Stimulated activated CD4-positive, alpha-beta T cell treated with anti-CD3 and anti-CD28 coated beads, Interleukin-1b, Interleukin-23, amount 100 ng/mL, for 24 hours (primary cell): ENCODE measurements at places on chromosomes 7 and 10.

GRCh38 chr10:29151005-29151404 is 137.9 kb upstream of the LYZL1 start:
- DNase-seq, result no peak

GRCh38 chr10:1472178-1472958 is 265.0 kb downstream of the ADARB2 start:
- no peak for DNase-seq

- DNase-seq, result no peak
Measured at GRCh38 chr7:51335057-51335456, 18.4 kb upstream of the COBL start.

DNA sequence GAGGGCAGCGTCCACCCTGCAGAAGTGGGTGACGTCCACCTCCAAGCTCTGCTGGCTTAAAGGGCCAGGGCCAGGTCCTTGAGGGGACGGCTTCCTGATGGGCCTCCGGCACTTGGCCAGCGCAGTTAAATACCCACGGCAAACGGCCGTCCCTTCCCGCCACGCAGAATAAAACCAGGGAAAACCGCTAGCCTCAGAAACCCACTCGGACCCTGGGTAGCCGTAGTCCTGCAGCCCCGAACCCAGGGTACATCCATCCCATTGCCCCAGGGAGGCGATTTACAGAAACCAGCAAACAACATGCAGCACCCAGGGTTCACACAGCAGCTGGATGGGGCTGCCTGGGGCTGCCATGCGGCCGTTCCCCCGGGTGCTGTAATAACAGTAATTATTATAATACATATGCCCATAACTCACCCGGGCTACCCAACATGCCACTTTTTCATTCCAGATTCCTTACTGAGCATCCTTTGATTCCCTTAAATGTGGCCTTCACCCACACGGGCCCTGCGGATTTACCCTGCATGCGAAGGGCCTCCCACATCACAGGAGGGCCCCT is 81.5 kb upstream of the PDGFA start:
- DNase-seq, result no peak

- no peak for DNase-seq
Measured at GRCh38 chr7:2934984-2935740, 91.1 kb upstream of the GNA12 start.

- peak; percentile 39 for DNase-seq
Measured at GRCh38 chr10:43138757-43139241, 554 bp downstream of the CSGALNACT2 start.

DNA sequence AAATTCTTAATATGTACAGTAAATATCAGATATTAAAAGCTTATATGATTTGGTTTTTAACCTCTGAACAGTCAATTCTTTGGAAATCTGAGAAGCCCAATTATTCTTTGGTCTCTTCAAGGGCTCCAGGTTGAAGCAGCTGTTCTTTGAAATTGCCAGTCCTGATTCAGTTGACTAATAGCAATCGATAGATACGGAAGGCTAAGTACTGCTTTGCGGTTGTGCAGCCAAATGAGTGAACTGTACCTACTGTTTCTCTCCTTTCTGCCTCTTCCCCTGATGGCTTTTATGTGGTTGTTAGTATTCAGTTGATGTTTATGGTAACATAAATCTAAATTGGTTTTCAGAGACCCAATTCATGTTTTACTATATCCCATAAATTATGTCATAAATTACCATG is 103.1 kb upstream of the RPA3 start:
- DNase-seq, result no peak

DNA sequence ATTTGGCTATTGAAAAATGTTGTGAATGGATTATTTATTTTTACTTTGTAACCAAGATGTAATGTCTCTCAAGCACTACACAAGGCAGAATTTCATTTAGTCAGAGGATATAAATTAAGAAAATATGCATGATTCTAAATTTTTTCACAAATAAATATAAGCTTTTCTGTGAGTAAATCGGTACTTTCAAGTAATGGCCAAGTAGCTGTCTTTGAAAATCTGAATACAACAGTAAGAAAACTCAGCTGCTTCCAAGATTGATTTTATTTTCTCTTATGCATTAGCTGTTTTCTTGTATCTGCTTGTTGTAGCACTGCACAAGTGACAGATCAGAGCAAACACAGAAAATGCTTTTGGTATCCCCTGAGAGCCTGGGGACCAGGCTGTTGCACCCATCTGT is 998.5 kb upstream of the GHITM start:
- DNase-seq, result no peak

- no peak for DNase-seq
Measured at GRCh38 chr10:121698336-121698735, 100.1 kb upstream of the FGFR2 start.

DNA sequence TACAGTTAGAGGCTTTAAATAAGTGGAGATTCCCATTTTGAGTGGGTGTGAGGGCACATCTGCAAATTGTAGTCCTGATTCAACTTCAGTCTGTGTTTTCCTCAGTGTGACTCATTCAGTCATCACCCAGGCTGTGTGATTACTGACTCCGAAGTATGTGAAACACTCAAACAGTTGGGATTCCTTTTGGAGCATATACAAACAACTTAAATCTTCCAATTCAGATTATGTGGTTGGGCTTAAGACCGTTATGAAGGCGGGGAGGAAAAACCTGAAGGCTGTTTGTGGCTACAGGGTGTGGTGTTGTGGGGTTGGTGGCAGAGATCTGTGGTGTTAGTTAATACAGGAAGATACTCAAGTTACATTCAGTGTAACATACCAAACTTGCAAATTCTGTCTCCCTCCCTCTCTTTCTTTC is 259.7 kb upstream of the FERD3L start:
- no peak for DNase-seq

DNA sequence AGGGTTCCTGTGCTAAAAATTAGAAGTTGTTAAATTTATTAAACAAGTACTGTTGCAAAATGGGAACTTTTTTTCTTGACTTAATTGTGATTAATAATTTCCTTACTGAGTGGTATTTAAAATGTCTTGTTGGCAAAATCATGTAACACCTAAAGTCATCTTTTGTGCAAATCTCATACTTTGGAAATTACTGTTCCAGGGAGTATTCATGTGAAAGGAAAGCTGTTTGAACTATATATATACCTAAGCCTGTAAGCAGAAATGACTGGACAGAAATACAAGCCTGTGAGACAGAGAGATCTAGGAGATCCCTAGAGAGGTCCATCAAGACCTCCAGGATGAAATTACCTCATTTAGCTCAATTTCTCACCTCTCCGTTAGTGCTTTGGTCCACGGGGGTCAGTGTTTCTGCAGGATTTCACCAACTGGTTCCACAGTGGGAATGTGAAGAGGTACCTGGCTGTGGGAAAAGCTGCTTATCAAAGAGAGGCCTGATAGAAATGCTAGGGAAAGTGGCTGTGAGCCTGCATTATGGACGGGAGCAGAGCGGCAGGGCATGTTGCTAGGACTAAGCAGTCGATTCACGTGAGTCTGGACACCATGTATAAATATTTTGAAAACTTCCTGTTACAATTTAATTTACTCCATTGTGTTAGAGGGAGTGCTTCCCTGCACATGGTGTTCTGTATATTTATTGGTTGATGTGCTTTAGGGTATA is 7.9 kb downstream of the LUC7L2 start:
- no peak for DNase-seq

GRCh38 chr7:116717137-116717536 is 45.1 kb downstream of the MET start:
- no peak for DNase-seq

DNA sequence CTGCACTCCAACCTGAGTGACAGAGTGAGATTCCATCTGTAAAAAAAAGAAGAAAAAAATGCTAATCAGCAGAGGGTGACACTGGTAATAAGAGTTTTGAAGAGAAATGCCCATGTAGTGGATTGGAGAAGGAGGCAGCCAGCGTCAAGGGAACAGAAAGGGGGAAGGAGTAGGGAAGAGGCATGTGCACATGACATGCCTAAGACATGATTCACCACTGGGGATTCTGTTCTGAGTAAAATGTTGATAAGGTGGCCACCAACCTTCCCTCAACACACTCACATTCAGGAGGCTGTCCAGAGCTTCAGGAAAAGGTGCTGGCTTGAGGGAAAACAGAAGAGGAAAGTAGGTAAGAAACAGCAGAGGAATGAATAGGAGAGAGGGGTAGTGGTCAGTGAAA is 39.9 kb downstream of the AKR1D1 start:
- no peak for DNase-seq

- no peak for DNase-seq
Measured at GRCh38 chr7:39621261-39621660, 2.1 kb upstream of the RALA start.

GRCh38 chr10:78211561-78212051 is 177.9 kb downstream of the RPS24 start:
- DNase-seq, result no peak

- no peak for DNase-seq
Measured at GRCh38 chr7:136514776-136515175, 353.7 kb upstream of the CHRM2 start.

GRCh38 chr7:154868921-154869320 is 134.0 kb downstream of the PAXIP1 start:
- no peak for DNase-seq

DNA sequence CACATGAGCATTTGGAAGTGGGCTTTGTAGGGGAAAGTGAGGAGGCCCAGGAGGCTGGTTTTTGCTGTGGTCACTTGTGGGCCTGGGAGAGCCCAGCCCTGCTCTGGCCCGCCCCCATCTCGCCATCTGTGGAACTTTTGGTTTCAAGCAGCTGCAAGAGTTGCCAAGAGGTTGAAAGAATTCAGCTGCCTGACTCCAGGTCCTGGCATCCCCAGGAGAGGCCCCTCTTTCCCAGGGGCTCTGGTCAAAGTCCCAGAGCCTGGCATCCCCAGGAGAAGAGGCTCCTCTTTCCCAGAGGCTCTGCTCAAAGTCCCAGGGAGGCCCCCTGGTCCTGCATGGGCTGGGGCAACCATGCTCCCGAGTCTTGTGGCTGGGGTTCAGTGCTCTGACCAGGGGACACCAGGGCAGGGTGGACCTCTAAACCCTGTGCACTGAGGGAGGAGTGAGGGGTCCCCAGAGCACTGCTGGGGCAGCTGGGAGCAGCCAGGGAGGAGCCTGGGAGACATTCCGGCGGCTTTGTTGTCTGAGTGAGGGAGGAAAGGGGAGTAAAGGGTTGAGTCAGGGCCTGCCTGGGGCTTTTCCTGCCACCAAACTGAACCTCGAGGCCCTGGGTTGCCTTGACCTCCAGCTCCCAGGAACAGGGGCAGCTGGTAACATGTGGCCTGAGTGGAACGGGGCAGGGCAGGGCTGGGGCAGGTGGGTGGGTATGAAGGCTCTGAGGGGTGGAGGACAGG is 27.7 kb upstream of the CSGALNACT2 start:
- no peak for DNase-seq

DNA sequence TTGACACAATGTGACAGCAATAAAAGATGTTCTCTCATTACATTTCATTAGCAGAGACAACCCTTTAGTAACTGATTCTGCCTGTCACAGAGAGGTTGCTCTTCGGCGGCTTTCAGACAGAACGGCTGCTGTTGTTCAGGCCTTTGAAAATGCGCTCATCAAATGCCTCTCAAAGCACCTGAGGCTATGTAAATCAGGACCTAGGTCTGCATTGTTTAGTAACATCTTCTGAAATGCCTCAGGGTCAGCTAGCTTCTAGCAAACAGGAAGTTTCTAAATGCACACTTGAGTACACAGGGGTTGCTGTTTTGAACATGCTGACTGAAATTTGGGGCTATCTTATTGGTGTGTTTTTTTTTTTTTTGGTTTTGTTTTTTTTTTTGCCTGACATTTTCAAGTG is 143.3 kb upstream of the DKK1 start:
- no peak for DNase-seq

DNA sequence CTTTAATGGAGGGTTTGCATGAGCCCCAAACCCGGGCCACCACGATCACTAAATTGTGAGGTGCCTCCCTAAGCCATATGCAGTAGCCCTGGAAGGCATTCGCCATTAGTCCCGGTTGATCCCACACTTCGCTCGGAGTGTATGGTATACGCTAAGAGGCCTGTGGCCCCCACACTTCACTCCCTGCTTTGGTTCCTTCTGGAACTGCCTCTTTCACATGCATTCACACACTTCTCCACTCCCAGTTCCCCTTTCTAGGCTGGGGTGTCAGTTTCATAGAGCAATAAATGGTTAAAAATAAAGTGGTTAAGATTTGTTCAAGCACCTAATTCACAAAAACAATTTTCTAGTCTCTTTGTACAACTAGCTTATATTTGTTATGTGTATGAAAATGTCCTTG is 212.1 kb upstream of the KCND2 start:
- DNase-seq, result no peak

GRCh38 chr10:9608602-9609001 is 1409.1 kb upstream of the CELF2 start:
- no peak for DNase-seq

GRCh38 chr7:102450242-102450641 is 14.4 kb downstream of the ALKBH4 start:
- no peak for DNase-seq

DNA sequence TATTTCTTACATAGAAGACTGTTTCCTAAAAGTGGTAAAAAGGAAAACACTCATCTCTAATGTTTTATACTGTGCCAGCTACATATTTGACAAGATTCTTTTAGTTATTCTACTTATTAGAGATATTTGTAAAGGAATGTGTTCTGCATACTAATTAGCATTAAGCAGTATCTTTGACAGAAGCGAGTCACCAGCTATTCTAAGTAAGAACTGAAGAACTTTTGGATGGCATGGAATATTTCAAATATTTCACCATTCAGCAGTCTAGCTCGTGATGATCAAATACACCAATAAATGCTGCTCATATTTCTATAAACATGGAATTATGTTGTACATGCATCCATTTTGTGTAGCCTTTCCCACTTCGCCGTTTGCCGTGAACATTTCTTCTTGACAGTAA is 241.6 kb upstream of the TCF7L2 start:
- no peak for DNase-seq

- no peak for DNase-seq
Measured at GRCh38 chr7:96710544-96710943, 898 bp upstream of the SEM1 start.
